ENCODE measurements at places on chromosomes 7 and 10.

- no peak for DNase-seq
These were observed 79.3 kb upstream of the ARMC3 start for GRCh38 chr10:22848509-22848908.

GRCh38 chr7:71769326-71769725 is 637.4 kb downstream of the GALNT17 start:
- DNase-seq: no peak

DNA sequence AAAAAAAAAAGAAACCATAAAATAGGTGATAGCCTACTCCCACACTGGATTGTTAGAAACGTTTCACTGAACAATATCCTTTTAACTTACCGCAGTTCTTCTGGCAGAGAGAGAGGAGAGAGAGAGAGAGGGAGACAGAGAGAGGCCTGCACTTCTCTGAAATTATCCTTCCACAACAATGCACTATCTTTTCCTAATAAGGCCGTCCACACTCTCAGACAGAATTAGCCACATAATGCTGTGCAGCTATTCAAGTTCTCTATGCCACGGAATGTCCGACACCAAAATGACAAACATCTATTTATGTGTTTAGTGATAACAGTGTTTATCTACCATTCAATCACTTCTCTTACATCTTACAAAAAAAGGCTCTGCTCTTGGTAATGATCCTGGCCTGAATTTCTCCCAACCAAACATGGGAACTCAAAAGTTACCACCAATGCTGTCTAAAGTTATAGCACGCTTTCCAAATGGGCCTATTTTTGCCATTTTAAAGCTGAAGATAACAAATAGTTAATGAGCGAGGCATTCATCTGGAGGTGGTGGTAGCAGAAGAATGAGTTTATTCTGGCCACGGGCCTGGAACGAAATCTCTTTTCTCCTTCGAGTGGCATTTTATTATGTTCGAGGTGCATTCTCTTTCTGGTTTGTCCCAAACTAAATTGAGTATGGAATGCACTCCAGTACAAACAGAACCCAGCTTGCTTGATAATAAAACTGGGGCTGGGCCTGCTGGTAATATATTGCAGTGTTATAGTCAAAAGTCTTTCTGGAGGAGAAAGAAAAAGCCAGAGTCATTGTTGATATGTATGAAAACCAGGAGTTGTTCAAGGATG is 160.2 kb upstream of the SVIL start:
- DNase-seq: no peak

GRCh38 chr10:124074501-124075109 is 18.8 kb downstream of the CHST15 start:
- DNase-seq: no peak

DNA sequence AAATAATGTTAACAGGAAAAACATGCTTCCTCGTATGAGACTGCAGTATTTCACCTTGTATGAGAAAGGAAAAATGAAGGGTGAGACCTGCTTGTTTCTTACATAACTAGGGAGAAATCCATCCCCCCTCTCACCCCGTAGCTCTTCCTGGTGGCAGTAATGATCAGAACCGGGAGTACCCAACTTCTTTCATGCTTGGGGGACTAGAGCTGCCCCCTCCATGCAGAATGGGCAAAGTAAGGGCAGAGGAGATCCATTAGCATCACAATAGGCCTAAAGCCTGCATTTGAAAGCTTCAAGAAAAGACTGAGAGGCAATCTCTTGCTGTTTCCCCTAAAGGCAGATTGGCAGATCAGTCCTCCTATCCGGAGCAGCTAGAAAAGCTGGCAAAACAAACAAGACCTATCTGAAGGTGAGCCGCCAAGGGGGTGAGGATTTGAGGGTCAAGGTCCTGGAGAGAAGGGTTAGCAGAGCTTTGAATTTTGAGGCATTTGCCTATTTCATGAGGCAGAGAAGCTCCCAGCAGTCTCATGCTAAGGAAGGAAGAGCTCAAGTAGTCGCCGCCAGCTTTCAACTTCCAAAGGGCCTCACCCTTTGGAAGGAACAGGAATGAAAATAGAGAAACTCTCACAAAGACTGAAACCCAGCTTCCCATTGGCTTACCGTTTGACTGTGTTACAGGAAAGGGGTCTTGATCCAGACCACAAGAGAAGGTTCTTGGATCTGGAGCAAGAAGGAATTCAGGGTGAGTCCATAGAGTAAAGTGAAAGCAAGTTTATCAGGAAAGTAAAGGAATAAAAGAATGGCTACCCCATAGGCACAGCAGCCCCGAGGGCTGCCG is 36.2 kb downstream of the BAG3 start:
- no peak for DNase-seq

- DNase-seq: peak; percentile 38
These were observed 772 bp downstream of the SGMS1 start for GRCh38 chr10:50622706-50623662.

- no peak for DNase-seq
These were observed 8.5 kb upstream of the CDH23 start for GRCh38 chr10:71388171-71388570.

GRCh38 chr10:128084364-128084763 is 41.9 kb downstream of the MKI67 start:
- DNase-seq: no peak

- no peak for DNase-seq
These were observed 47.0 kb downstream of the KIAA1217 start for GRCh38 chr10:24255881-24256311.

- no peak for DNase-seq
These were observed 42.6 kb downstream of the SEM1 start for GRCh38 chr7:96667026-96667425.

DNA sequence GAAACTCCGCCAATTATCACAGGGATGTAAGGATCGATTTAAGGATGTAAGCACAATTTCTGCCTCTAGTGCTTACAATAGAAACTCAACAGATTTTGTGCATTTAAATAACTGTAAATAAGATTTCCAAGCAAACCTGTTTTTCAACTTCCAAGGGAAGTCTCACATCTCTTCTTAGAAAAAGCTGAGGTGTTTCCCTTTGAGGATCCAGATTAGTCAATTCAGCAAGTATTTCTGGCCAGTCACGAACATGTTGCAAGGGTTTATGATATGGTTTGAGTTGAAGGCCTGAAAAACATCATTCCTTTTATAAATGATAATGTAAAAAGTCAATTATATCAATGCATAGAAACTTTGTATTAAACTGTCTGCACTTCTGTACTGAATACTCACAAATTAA is 23.9 kb downstream of the KRIT1 start:
- no peak for DNase-seq

DNA sequence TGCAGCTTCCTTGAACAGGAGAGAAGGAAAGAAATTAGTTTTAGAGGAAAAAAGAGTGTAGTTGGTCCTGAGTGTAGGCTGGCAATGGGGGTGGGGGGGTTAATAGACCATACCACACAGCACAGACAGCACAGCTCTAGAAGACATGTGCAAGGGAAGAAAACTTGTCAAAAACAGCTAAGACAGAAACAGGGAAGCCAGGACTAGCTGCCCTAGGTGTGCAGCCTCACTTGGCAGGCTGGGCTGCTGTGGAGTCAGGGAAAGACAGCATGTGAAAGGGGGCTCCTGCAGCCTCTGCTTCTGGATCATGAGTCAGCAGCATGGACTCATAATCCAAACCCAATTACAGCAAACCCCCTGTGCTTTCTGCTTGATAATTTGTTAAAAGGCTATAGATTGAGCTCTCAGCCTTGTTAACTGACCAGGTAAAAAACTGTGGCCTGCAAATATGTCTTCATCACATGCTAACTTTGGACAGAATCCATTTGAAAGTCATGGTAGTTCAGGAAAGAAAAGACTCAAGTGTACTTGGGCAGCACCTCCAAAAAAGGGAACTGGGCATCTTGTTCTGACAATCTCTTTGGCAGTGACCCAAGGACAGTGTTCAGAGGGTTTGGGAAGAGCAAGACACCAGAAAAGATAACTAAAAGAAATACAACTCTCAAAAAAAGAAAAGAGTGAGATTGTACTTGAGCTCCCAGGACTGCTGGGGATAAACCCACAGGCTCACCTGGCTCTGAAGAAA is 142.2 kb upstream of the VWC2 start:
- DNase-seq: no peak

GRCh38 chr10:26855186-26855585 is 5.6 kb downstream of the ABI1 start:
- no peak for DNase-seq

DNA sequence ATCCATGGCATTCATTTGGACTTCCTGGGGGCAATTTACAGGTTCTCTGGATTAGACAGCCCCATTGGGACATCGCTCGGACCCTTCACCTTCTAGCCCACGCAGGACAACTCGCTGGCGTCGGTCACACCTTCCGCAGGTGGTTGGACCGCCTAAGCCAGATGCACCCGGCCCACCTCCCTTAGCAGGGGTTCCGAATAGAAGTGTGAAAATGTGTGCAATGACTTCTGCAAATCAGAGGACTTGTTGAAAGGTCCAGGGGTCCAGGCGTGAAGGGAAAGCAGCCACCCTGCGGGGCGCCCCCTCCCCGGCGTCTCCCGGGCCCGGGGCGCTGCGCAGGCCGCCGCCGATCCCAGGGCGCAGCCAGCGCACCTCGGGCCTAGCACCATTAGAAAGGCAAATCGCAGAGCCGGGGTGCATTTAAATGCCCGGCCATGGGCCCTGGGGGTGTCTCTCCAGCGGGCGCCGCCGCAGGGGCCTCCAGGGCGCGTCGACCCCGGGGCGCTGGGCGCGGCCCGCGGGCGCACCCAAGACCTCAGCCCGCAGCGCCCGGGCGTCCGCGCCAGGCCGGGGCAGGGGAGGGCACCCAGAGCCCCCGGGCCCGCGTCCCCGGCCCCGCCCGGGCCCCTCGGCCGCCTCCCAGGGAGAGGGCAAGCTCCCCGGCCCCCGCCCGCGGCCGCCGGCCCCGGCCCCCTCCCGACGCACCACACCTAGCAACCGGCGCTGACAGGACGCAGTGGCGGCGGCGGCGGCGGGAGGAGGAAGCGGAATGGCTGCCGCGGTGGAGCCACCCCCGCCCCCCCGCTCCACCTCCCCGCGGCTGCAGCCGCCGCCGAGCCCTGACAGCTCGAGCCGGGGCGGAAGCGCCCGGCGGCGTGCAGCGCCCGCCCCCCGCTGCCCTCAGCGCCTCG is 1.2 kb downstream of the JAZF1 start:
- DNase-seq: peak; percentile 70

DNA sequence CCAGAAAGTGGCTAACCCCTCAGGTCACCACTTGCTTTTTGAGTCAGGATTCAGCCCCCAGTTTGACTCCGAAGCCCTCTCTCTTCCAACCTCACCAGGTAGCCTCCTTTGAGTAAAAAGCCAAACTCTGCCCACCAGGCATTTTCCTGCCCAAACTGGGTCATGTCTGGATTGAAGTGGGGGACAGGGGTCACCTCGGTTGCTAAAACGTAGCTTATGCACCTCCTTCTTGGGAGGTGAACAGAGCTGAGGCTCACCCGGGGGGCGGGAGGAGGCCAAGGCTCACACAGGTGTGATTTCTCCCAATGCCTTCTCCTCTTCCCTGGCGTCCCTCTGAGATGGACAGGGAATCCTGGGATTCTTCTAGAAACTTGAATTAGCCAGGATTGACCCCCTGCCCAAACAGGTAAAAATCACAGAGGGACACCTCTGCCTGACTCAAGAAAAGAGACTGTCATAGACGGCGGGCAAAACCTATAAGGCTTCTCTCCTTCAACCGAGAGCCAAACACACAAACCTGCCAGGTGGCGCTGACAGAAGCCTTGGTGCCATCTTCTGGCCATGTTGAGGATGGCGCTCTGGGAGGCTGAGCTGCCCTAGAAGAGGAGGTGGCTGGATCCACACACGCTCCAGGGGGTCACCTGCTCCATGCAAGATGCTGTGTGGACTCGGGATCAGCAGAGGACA is 51.6 kb downstream of the PRLHR start:
- peak; percentile 35 for DNase-seq

DNA sequence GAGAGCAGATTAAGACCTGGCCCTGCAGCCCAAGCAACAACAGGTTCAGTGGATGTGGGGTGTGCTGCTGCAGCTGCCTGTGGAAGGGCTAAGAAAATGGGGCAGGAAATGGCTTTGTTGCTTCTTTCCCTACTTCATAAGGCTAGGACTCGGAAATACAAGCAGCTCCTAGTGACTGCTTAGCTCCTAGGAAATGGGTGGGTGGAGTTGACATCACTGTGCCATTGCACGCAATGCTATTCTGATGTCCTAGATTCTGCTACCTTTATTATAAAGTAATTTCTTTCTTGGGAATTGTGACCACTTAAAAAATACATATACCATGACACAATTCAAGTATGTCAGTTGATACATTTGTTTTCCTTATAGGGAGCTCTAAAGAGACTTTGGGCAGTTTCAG is 155.8 kb downstream of the FANK1 start:
- DNase-seq: no peak

GRCh38 chr7:129412501-129412900 is 21.7 kb upstream of the STRIP2 start:
- DNase-seq: no peak

GRCh38 chr7:144416341-144416740 is 12.8 kb upstream of the NOBOX start:
- DNase-seq: no peak

- DNase-seq: no peak
These were observed 16.5 kb upstream of the UBE2D1 start for GRCh38 chr10:58318346-58318745.

- no peak for DNase-seq
These were observed 27.8 kb downstream of the GSDME start for GRCh38 chr7:24729365-24730017.

GRCh38 chr10:70432561-70433263 is 8.8 kb downstream of the NODAL start:
- DNase-seq: no peak

- peak; percentile 16 for DNase-seq
These were observed 51.2 kb downstream of the KIF5B start for GRCh38 chr10:32005050-32005449.

- DNase-seq: no peak
These were observed 278.1 kb downstream of the HTR7 start for GRCh38 chr10:90579602-90580242.

DNA sequence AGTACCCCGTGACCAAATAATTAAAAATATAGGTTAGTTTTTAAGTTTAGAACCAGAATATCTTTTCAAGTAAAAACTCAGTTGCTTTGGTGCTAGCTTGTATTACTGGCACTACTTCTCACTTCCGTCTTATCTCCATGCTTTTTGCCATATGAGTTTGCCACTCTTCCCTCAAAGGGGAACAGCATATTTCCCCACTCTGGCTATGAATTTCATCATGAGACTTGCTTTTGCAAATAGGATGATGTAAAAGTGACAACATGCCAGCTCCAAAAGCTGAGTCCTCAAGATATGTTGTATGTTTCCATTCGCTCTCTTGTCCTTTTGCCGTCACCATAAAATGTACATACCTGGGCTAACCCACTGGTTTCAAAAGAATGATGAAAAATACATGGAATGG is 178.1 kb upstream of the SEMA3A start:
- no peak for DNase-seq

- no peak for DNase-seq
These were observed 80.1 kb downstream of the SVIL start for GRCh38 chr10:29554660-29555059.

- DNase-seq: peak; percentile 87
These were observed 52.0 kb upstream of the SMNDC1 start for GRCh38 chr10:110356628-110357245.

- no peak for DNase-seq
These were observed 85.0 kb upstream of the ZNF800 start for GRCh38 chr7:127477295-127478023.

GRCh38 chr10:95309958-95310357 is 19.2 kb upstream of the PDLIM1 start:
- DNase-seq: no peak

- DNase-seq: no peak
These were observed 206.7 kb downstream of the KIAA1217 start for GRCh38 chr10:24415455-24416125.

Measured in activated CD4-positive, alpha-beta T cell treated with anti-CD3 and anti-CD28 coated beads, Interleukin-2, amount 50 U/mL, for 48 hours (primary cell).